Inflammatory macrophage treated with lipopolysaccharide for 4 hours (primary cell): ENCODE measurements at places on chromosomes 5 and 9.

DNA sequence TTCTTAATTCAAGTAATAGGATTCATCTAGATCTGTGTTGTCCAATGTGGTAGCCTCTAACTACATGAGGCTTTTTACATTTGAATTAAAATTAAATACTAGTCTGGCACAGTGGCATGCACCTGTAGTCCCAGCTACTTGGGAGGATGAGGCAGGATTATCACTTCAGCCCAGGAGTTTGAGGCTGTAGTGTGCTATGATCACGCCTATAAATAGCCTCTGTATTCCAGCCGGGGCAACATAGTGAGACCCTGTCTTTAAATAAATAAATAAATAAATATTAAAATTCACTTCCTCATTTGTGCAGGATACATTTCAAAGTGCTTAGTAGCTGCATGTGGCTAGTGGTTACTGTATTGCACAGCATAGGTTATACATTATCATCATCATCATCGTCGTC is 91.8 kb downstream of the UBE2R2 start:
- no peak for DNase-seq

DNA sequence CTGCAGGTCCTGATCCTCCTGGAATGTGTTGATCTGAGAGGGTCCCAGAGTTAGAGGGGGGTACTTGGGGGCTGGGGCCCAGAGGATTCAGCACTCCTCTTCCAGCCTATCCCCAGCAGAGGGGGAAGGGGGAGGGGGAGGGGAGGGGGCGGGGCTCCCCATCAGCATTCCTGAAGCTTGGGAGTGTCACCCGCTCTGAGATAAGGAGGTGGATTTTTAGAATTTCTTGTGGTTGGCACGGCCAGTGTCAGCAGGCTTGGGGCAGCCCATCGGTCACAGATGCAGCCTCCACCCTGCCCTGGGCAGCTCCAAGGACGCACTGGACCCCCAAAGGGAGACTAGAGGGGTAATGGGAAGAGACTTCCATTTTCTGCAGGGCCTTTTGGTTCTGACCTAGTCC is 5.3 kb downstream of the FGF18 start:
- DNase-seq: no peak

DNA sequence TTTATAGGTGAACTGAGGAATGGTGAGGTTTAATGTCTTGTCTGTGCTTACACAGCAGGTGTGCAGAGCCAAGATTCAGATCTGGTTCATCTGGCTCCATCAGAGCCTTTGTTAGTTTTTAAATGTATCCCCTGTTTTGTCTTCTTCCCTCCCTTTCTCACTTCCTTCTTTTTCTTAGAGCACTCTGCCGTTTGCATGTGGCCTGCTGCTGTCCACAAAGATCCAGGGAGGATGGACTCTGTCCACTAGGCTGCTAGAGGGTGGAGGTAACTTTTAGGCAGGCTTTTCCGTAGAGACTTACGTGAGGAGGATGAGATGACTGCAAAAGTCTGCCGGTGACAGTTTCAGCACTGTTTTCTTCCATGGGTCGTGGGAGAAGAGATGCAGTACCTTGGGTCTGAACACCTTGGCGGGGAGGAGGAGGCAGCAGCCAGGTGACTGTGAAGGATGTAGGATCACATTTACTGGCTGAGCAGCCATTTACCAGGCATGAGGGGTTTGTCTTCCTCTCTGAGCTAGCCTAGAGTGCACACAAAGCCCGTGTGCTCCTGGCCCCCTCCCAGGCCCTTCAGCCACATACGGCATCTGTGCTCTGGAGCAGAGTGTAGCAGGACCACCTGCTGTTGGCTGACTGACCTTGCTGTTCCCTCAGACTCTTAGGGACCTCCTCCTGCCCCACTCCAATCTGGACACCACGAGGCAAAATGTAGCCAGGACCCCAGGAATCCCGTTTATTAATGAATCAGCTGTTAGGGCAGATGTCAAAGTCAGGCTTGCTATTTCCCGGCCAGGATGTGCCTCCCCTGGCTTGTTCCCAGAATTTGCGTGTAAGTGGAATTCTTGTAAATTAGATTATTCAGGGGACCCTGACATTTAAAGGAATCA is 1.8 kb downstream of the NTMT1 start:
- no peak for DNase-seq

GRCh38 chr9:109557481-109557880 is 59.4 kb upstream of the PTPN3 start:
- no peak for DNase-seq

- no peak for DNase-seq
Measured at GRCh38 chr5:178441486-178442270, 148.5 kb downstream of the COL23A1 start.

GRCh38 chr5:99060306-99061261 is 131.8 kb upstream of the CHD1 start:
- DNase-seq: peak; percentile 72

DNA sequence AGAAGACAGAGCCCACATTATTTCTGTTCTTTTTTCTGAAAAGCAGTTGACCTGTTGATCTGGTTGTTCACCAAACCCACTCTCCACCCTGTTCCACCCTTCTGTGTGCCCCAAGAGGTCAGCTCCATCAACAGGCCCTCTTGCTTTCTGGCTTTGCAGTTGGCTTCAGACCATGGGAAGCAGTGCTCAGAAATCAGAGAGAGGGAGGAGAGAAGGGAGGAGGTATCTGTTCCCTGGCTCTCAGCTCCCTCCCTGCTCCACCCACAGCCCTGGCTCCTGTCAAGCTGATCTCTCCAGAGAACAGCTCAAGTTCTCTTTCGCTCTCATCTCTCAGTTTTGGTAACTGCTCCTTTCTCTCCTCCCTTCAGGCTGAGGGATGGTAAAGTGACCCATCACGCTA is 144.2 kb upstream of the RAI14 start:
- DNase-seq: no peak
